ENCODE measurements at places on chromosomes 7 and 10.
A peak's percentile ranks its signal among the peaks of the same experiment; 100 is the strongest.

- no peak for DNase-seq
These were observed 1.7 kb downstream of the MEPCE start for GRCh38 chr7:100431286-100431735.

GRCh38 chr7:156929789-156930539, 19.5 kb upstream of the NOM1 start:
- DNase-seq, result no peak

- DNase-seq, result no peak
These were observed 716.5 kb upstream of the KCND2 start for GRCh38 chr7:119556436-119556835.

GRCh38 chr7:134420424-134421125, 38.3 kb downstream of the AKR1B1 start:
- peak; percentile 33 for DNase-seq

All from DND-41 (cell line).